Stimulated activated CD4-positive, alpha-beta T cell treated with anti-CD3 and anti-CD28 coated beads, Interleukin-4, amount 100 ng/mL, for 1 hour (primary cell): ENCODE measurements at places on chromosomes 13 and 19.

DNA sequence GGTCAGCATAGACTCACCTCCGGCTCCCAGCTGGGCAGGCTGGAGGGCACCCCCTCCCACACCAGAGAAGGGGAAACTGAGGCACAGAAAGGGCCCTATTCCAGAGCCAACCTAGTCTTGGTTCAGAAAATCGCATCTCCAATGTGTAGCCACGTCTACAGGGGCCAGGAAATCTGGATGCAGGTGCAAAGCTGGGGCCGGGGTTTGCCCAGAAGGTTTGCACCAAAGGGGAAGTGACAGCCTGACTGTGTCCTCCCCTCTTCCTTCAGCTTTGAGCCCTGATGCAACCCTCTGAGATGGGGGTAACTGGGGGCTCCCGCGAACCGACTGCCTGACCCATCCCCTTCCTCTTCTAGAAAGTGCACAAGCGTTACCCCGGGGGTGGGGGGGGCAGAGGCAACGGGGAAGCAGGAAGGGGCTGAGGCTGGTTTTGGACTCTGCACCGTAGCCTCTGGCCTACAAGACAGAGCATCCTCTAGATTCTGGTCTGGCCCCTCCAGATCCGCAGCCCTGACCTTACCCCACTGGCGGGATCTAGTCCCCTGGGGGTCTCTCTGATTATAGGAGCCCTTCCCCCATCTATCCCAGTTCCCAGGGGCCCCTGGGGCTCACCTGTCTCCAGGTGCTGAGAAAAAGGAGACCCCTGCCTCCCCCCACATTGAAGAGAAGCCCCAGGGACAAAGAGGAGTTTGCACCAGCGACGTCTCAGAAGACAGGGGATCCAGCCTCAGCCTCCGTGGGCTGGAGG, 1.1 kb upstream of the ONECUT3 start:
- no peak for DNase-seq

DNA sequence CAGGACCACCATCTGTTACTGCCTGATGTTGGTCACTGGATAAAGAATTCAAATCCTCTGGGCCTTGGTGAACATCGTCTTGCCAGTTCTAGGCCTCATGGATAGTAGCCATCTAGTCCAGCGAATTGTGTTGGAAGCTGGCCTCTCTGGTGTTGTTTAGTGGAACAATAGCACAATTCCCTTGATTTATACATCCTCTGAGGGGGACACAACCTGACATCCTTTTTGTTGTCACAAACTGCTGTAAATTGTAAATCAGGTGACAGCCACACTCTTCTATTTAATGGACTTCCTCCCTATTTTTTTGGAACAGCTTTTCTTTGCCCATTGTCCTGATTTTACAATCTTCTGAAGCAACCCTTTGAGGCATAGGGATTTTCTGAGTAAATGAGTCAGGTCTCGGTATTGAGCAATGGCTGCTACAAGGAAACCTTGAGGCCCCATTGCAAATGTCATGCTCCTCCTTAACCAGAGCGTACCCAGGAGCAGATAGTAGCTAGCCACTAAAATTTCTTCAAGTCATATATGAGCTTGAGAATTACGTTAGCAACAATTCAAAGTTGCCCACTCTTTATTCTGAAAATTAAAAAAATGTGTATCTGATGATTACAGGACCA, 263.3 kb downstream of the COG6 start:
- DNase-seq: no peak

GRCh38 chr13:91722267-91722884, 324.0 kb downstream of the GPC5 start:
- no peak for DNase-seq

GRCh38 chr13:77548095-77548494, 12.6 kb downstream of the SCEL start:
- no peak for DNase-seq

DNA sequence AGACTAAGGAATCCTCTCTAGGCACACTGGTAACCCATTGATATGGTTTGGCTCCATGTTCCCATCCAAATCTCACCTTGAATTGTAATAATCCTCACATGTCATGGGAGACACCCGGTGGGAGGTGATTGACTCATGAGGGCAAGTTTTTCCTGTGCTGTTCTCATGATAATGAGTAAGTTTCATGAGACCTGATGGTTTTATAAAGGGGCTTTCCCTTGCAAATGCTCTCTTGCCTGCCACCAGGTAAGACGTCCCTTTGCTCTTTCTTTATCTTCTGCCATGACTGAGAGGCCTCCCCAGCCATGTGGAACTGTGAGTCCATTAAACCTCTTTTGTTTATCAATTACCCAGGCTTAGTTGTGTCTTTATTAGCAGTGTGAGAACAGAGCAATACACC, 81.4 kb upstream of the GPC6 start:
- no peak for DNase-seq

DNA sequence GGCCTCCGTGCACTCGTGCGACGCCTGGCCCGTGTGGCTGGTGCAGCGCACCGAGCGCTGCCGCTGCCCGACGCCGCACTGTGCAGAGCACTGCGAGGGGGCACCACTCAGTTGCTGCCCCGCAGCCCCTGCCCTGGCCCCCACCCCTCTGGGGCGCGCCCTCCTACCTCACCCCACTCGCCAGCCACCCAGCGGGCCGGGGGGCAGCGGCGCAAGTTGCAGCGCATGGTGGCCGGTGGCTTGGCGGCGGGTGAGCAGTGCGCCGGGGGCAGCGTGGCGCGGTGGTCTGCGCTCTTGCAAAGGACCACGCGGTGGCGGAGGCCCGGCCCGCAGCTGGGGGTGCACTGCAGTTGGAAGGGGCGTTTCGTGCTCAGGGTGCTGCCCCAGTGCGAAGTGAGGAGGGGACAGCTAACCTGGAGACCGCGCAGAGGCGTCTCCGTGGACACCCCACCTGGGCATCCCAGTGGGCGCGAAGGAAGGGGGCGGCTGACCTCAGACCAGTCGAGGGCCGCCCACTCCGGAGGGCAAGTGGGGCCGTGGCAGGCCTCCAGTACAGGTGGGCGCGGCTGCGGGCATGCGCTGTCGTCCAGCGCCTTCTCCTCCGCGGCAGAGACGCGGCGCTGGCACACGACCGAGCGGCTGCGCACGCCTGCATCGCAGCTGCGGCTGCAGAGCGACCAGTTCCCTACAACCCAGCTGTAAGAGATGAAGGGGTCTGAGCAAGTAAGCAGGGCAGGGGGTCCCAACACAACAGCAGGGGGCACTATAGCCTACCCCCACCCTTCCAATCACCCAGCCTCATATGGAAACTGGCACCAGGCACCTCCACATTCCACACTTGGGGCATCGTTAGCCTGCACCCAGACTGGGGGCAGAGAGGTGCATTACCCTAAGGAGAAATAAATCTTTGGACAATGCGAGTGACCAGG, 8.0 kb upstream of the MYO1F start:
- DNase-seq: no peak

GRCh38 chr13:95956589-95957148, 96.5 kb downstream of the UGGT2 start:
- DNase-seq: no peak

- DNase-seq: no peak
These were observed 32.1 kb downstream of the RDH8 start for GRCh38 chr19:10045371-10045770.

- DNase-seq: no peak
These were observed 82.6 kb downstream of the KATNAL1 start for GRCh38 chr13:30224732-30225131.

DNA sequence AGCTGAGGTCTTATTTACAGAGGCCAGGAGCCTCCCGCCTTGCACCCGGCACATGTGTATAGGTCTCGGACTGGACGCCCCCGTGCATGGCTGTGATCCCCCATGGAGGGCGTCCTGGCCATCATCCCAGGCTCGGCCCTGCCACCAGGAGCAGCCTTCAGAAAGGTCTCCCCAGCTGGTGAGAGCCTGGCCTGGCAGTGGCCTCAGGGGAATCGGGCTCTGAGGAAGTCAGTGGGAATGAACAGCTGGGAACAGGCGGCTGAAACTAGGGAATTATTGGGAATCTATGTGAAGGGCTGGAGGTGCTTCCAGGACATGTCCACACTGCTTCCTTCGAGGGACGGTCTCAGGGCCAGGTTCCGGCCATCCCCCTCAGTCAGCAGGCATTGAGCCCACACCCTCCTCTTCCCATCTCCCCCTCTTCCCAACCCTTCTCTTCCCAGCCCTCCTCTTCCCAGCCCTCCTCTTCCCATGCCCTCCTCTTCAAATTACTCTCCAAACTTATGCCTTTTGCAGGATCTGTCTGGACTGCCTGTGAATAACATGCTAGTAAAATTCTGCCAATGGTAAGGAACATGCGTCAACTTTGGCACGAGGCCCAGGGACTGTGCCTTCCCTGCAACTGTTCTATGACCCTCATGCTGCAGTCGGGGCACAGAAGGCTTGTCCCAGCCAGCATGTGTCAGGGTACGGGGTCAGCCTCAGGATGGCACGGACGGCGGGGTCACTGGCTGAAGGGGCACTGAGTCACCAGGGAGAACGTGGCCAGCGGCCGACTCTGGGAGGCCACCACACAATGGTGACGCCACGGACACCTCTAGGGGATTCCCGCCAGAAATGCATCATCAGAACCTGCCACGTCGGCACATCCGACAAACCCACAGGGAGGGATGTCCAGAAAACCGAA, 24.2 kb upstream of the C13orf46 start:
- DNase-seq: no peak

GRCh38 chr13:111117289-111117688, 2.2 kb downstream of the ARHGEF7 start:
- DNase-seq: no peak

DNA sequence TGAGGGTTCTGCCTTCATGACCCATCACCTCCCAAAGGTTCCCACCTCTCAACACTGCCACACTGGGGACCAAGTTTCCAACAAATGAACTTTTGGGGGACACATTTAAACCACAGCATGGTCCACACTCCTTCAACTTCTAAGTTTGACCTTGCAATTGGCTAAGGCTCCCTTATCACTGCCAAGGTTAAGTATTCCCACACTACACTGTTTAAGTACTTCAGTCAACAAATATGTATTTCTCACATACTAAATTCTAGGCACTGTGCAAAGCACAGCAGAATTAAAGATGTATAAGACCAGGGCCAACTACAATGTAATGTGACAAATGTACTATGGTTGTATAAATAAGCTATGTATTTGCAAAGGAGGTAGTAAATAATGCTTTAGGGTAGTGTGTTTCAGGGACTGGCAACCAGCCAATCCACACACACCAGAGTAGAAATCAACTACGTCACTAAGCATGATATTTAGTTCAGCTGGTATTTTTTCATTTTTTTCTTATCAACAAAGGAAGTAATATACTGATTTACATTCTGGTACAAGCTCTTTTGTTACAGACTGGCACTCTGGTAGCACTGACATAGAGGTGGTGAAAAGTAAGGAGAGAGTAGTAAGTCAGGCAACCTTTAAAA, 12.2 kb downstream of the NUFIP1 start:
- DNase-seq: no peak

DNA sequence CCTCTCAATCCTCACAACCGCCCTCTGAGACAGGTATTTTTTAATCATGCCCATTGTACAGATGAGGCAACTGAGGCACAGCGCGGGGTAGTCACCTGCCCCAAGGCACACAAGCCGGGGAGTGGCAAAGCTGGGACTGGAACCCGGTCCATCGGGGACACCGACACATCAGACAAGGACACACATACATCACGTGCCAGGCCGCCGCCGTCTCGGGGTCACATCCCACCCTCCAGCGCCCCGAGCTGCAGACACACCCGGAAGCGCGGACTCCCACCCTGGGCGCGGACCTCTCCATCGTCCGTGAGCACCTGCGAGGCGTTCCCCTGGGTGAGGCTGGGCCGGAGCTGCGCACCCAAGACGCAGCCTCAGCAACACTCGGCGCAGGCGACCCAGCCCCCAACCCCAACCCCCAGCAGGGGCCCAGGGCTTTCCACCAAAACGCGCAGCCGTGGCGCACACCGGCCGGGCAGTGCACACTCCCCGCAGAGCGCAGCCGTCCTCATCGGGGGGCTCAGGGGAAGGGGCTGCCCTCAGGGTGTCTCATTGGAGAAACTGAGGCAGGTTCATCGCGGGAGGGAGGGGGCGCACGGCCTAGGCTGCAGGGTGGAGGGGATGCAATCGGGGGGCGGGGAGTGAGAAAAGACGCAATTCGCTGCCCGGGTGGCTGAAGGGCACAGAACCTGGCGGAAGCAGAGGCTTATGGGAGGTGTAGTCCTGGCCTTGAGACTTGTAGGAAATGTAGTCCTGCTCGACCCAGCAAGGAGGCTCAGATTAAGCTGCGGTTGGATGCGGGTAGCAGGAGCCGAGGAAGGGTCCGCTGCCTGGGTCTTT, 1.9 kb upstream of the LMTK3 start:
- DNase-seq: peak; percentile 73

DNA sequence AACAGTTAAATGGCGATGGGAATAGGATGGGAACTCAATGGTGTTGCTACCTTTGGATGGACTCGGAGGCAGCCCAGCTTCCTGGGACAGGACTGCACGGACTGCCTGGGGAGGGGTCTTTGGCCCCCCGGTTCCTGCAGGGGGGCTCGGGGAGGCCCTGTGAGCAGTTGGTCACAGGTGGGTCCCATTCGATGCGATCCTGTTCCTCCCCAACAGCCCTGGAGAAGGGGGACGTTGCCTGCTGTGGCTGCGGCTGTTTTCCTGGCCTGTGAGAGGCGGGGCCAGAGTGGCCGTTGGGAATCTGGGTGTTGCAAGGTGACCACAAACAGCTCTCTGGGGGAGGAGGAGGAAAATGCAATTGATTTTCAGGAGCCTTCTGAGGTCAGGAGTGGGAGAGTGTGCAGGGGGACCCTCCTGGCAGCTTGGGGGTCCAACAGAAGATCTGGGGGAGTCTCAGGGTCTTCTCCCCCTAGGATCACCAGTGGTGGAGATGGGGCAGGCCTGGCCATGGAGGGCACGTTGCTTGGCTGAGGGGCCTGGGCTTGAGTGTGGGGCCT, 1.9 kb upstream of the PLPPR3 start:
- DNase-seq: no peak

DNA sequence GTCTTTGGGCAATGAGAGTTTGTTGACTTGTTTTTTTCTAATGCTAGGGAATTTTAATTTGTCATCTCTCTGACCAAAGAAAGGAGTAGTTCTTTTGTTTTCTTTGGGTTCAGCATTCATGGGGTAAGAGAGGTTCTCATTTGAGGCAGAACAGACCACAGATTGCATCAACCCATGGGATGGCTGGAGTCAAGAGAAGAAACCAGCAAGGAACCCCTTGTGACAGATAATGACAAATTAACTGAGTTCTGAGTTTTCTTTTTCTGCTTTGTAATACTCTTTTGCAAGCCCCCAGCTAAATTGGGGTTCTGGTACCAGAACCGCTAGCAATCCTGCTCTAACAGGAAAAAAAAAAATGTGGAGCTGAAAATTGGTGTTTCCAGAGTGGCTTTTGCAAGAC, 864.1 kb downstream of the DIAPH3 start:
- no peak for DNase-seq

DNA sequence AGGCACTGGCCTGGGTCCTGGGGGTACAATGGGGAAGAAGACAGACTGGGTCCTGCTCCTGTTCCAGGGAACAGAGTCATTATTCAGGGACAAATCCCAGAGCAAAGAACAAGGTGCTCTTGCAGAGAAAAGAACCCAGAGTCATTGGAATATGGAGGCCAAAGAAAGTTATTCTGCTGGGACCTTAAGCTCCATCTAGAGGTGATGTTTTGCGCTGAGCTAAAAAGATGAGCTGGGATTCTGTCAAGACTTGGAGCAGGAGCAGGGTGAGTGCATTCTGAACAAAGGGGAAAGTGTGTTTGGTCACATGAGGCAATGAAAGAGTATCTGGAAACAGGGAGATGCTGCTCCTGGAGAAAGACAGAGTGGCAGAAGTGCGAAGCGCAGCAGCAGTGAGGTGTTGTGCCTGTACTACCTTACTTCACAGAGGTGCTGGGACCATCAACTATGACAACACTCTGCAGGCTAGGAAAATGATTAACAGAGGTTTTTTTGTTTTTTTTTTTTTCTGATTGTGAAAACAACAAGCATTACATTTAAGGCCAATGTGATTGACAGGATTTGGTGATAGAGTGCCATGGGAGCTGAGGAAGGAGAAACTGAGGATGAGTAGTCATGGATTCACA, 95.3 kb upstream of the TNFSF11 start:
- no peak for DNase-seq
